ENCODE measurements at places on chromosomes 1 and 21. TPM values are rescaled to one million over a fixed set of nuclear protein-coding genes. Genes with fewer than 3 reads are reported as not detected.

Gene CELA3A
- total RNA-seq = not detected

Gene CFHR5
- not detected for total RNA-seq

Gene NFIA
- 43.3 TPM for total RNA-seq

Gene LCE3E
- total RNA-seq = not detected

GRCh38 chr1:172761581-172762486 lies 102.9 kb downstream of the FASLG start:
- DNase-seq = no peak
- peaks cover 13% of the 10 kb centered on the region for H3K27me3 ChIP-seq
- H3K4me3 ChIP-seq = no peak overlapping the region
- H3K4me1 ChIP-seq = peaks cover 4% of the 10 kb centered on the region
- no peaks in the 10 kb centered on the region for H3K36me3 ChIP-seq

GRCh38 chr1:228866468-228866867 lies 131.2 kb downstream of the RHOU start:
- peaks cover 63% of the 10 kb centered on the region for H3K4me1 ChIP-seq
- peak; percentile 53 for DNase-seq
- H3K27me3 ChIP-seq = peaks cover 13% of the 10 kb centered on the region
- H3K36me3 ChIP-seq = no peaks in the 10 kb centered on the region
- no peak overlapping the region for H3K27ac ChIP-seq

- no peak overlapping the region for H3K4me3 ChIP-seq
- peaks cover 23% of the 10 kb centered on the region for H3K36me3 ChIP-seq
- no peak for DNase-seq
- no peak overlapping the region for H3K27ac ChIP-seq
These were observed 25.8 kb downstream of the DESI2 start for GRCh38 chr1:244678697-244679096.

DNA sequence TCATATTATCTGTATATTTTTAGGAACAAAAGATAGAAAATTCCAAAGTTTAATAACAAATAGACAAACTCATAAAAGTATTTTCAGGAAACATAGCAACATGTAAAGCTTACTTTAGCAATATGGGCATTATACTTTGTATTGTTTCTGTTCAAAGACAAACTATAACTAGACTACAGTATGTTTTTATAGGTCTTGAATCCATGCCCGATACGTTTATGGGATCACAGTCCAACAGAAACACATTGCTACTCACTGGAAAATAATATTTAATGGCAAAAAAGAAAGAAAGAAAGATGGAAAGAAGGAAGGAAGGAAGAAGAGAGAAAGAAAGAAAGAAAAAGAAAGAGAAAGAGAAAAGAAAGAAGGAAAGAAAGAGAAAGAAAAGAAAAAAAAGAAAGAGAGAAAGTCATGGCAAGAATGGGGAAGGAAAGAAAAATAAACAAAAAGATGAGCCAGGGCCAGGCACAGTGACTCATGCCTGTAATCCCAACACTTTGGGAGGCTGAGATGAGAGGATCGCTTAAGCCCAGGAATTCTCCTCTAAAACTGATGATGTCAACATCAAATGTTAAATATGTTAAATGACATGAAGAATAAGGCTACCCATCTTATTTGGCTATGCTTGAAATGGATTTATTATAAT lies 32.7 kb downstream of the TM2D1 start:
- H3K4me1 ChIP-seq = peaks cover 9% of the 10 kb centered on the region
- no peaks in the 10 kb centered on the region for H3K27me3 ChIP-seq
- DNase-seq = no peak
- H3K36me3 ChIP-seq = peaks cover 22% of the 10 kb centered on the region

DNA sequence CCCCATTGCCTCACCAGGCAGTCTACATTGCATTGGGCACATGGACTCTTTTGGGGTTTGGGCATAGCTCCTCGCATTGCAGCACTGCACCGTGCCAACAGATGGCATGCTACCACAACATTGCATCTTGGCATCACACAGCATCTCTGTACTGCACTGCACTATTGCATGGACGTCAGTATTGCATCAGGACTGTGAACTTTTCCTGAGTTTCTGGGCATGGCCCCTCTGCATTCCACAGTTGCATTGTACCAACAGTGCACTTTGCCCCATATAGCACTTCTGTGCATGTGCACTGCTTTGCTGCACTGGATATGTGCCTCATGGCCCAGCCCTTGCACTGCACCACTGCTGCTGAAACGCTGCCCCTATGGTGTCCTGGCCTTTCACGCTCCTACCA lies 9.6 kb downstream of the PTPRU start:
- H3K4me3 ChIP-seq = no peak overlapping the region
- H3K4me1 ChIP-seq = peaks cover 3% of the 10 kb centered on the region
- peaks cover 6% of the 10 kb centered on the region for H3K27me3 ChIP-seq
- H3K36me3 ChIP-seq = no peaks in the 10 kb centered on the region

DNA sequence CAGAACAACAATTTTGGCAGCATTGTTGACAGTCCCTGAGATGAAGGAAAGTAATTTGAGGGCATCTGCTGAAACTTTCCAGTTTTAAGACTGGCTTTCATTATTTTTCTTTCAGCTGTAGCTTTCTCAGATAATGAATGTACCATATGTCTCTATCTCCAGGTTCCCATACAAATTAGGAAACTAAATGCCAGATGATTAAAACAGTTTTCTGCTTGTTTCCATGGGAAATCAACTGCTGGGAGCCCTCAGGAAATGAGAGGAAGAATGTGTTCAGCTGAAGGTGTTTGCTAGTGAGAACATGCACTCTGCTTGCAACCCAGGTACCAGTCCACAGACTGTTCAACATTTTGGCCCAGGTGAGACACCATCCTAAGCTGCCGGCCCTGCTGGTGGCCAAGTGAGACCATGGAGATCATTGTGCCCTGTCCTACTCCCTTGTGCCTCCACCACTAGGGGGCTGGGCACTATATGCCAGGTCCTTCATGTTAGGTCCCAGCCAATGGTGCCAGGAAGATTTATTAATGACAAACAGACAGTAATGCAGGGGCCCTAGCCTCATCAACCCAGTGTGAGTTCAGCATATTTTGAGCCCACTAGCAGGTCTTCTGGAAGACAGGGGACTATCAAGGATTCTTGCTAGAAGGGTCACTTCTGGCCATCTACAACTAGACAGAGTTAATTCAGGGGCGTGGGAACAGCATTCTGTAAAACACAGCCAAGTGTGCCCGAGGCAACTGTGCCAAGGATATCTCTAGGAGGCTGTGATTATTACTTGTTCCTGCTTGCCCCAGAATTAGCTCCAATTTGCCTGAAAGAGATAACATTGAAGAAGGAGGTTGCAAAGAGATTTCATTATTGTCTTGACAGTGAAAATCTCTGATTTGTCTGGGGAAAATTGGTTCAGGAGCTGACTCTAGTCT lies 17.0 kb upstream of the LRRC8C start:
- H3K4me1 ChIP-seq = no peaks in the 10 kb centered on the region
- no peak for DNase-seq
- H3K27me3 ChIP-seq = peaks cover 4% of the 10 kb centered on the region
- no peaks in the 10 kb centered on the region for H3K36me3 ChIP-seq
- H3K27ac ChIP-seq = no peak overlapping the region
- H3K4me3 ChIP-seq = no peak overlapping the region

DNA sequence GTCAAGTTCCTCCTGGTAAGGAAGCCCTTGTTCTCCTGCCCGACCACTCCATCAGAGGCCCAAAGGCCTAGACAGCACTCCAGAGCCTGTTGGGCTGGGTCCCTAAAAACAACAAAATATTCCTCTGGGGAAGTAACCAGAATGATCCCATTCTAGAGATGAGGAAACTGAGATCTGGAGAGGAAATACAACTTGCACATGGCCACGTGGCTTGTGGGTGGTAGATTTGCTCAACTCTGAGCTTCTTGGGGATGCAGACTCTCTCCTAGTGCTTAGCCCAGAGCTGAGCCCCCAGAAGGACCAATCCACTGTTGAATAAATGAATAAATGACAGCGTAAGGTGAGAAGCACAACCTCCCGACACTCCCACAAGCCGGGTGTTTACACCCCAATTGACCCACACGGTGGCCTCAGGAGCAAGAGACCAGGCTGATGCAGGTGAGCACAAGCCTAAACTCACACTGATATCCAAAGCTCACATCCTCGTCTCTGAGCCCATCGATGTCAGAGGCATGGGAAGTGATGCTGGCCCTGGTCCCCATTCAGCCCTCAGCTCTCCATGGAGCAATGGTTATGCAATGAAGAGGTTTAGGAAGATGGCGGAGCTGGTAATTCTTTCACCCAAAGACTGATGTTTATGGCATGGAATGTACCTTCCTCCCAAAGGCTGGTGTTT lies 172.5 kb upstream of the EDN2 start:
- no peaks in the 10 kb centered on the region for H3K36me3 ChIP-seq
- H3K27me3 ChIP-seq = no peaks in the 10 kb centered on the region
- no peak overlapping the region for H3K27ac ChIP-seq
- H3K4me3 ChIP-seq = no peak overlapping the region
- H3K4me1 ChIP-seq = peaks cover 8% of the 10 kb centered on the region

DNA sequence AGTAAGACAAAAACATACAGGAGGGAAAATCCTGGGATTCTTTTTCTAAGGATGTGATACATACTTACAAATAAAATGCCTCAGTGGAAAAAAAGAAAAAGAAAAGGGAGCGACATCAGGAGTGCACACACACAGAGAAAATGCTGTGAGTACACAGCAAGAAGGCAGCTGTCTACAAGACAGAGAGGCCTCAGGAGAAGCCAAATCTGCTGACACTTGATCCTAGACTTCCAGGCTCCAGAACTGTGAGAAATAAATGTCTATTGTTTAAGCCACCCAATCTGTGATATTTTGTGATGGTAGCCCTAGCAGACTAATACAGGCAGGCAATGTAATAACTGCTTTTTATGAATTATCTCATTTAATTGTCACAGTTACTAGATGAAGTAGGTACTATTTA lies 17.0 kb upstream of the TRIM45 start:
- no peaks in the 10 kb centered on the region for H3K36me3 ChIP-seq
- DNase-seq = no peak
- no peaks in the 10 kb centered on the region for H3K27me3 ChIP-seq

DNA sequence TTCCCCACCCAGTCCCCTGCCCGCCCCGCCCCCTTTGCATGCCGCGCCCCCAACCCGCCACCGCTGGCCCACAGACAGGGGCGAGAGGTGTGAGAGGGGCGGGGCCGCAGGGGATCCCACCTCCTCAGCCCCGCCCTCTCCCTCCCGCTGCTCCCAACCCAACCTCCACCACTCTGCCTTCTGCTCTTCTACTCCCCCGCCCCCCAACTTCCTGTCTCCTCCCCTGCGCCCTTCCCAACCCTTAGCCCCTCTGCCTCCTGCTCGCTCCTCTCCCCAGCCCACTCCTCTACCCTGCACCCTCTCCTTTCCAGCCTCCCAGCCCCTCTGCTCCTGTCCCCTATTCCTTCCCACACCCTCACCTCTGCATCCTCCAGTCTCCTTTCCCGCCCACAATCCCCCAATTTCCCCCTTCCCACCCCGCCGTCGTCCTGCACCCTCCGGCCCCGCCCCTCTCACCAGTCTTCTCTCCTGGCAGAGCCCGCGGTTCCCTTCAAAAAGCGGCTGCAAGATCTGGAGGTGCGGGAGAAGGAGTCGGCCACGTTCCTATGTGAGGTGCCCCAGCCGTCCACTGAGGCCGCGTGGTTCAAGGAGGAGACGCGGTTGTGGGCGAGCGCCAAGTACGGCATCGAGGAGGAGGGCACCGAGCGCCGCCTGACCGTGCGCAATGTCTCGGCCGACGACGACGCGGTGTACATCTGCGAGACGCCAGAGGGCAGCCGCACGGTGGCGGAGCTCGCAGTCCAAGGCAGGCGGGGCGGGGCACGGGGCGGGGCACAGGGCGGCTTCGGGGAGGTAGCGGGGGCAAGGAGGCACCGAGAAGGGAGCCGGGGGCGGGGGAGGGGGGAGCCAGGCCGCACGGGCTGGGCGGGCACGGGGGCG lies 5.4 kb downstream of the OBSCN start:
- peak overlapping the region; percentile 81 for H3K4me3 ChIP-seq
- peak; percentile 92 for DNase-seq
- peaks cover 4% of the 10 kb centered on the region for H3K4me1 ChIP-seq
- no peaks in the 10 kb centered on the region for H3K36me3 ChIP-seq

DNA sequence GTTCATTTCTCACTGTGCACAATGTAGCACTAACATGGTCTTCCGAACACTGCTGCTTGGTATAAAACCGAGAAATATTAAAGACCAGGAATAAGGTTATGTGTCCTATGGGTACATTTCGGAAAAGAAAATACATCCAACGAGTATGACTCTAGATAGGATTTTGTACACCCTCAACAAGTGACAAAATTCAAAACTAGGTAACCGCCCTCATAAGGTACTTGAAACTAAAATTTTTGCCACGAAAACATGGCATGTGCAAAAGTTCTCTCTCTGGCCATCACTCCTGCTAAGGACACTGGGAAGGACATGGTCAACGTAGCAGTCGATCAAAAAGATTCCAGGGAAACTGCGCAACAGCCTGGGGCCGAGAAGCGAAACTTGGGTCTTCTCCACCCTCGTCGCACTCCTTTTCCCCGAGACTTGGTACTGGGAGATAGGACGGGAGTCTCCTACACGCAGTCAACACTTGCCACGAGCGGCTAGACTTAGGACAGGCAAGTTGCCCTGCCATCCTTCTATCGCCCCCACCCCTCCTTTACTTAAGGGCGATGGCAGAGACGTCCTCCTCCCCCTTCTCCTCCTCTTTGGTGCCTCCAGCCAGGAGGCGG lies 338 bp upstream of the TOR1AIP1 start:
- peaks cover 44% of the 10 kb centered on the region for H3K4me1 ChIP-seq
- peak overlapping the region; percentile 98 for H3K4me3 ChIP-seq
- H3K27ac ChIP-seq = peak overlapping the region; percentile 100
- H3K27me3 ChIP-seq = no peaks in the 10 kb centered on the region
- DNase-seq = no peak

DNA sequence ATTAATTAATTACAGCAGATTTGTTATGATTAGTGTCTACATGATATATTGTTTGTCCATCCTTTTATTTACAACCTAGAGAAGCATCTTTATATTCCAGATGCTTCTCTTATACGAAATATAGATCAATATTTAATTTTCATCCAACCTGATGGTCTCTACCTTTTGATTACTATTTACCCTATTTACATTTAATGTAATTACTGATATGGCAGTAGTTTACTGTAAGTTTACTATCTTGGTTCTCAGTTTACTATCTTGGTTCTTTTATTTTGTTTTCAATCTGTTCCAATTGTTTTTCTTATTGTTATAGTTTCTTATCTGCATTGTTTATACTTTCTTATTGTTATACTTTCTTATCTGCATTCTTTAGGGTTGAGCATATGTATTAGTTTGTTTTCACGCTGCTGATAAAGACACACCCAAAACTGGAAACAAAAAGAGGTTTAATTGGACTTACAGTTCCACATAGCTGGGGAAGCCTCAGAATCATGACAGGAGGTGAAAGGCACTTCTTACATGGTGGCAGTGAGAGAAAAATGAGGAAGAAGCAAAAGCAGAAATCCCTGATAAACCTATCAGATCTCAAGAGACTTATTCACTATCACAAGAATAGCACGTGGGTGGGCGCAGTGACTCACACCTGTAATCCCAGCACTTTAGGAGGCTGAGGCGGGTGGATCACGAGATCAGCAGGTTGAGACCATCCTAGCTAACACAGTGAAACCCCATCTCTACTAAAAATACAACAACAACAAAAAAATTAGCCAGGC lies 28.9 kb downstream of the FAF1 start:
- no peak overlapping the region for H3K27ac ChIP-seq
- no peaks in the 10 kb centered on the region for H3K4me1 ChIP-seq
- peaks cover 4% of the 10 kb centered on the region for H3K36me3 ChIP-seq
- no peaks in the 10 kb centered on the region for H3K27me3 ChIP-seq
- DNase-seq = no peak
- no peak overlapping the region for H3K4me3 ChIP-seq

GRCh38 chr1:183957216-183957830 lies 80.2 kb downstream of the COLGALT2 start:
- no peak overlapping the region for H3K27ac ChIP-seq
- no peaks in the 10 kb centered on the region for H3K36me3 ChIP-seq
- no peaks in the 10 kb centered on the region for H3K4me1 ChIP-seq
- H3K4me3 ChIP-seq = no peak overlapping the region
- no peaks in the 10 kb centered on the region for H3K27me3 ChIP-seq
